ENCODE measurements at places on chromosomes 5 and 9. TPM values are rescaled to one million over a fixed set of nuclear protein-coding genes. Genes with fewer than 3 reads are reported as not detected.

DNA sequence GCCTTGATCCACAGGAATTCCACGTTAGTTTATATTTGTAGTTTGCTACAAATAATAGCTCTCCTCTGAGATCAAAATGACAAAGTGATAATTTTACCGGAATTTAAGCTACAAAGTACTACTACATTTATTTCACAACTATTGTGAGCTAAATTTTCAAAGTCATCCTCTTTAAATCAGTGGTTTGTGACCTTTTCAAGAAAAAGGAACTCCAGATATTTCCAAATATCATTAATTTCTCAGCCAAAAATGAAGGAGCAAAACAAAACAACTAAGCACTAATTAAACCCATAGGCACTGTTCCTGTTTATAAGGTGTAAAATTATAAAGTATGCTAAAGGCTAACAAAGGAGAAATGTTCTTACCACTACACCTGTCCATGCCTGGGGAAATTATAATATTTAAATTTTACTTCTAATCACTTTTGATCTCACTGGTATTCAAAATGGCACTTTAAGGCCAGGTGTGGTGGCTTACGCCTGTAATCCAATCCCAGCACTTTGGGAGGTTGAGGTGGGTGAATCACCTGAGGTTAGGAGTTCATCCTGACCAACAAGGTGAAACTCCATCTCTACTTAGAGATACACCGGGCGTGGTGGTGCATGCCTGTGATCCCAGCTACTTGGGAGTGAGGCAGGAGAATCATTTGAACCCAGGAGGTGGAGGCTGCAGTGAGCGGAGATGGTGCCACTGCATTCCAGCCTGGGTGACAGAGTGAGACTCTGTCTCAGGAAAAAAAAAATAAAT is 77.5 kb downstream of the CEMIP2 start:
- H3K36me3 ChIP-seq, result no peaks in the 10 kb centered on the region
- H3K27ac ChIP-seq, result no peak overlapping the region
- DNase-seq, result no peak
- no peaks in the 10 kb centered on the region for H3K4me1 ChIP-seq

DNA sequence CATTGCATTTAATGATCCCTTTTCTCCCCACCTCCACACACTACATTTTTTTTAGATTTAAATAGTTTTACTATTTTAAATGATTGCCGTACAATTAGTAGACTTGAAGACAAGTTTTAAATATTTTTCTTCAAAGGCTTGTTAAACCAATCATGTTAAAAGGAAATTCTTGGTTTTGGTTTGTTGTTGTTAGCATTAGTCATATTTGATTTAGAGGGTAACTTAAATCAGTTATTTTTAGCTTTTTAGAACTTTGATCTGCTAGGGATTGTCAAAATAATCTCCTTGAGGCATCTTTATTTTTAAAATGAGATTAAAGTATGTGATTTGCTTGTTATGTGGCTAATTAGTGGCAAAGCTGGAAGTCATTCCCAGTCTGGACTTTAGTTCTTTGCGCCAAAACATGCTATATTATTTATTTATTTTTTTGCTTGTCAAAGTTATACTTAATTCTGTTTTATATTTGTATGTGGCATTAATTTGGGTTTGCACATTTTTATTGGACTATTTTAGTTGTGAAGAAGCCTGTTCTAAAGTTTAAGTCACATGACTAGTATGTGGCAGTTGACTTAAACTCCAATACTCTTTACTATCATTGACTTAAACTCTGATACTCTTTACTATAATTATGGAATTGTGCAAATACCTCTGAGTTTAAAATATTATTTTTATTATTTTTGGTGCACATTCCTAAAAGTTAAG is 14.7 kb downstream of the ITGA1 start:
- no peaks in the 10 kb centered on the region for H3K36me3 ChIP-seq
- peak overlapping the region; percentile 96 for H3K27ac ChIP-seq
- H3K27me3 ChIP-seq, result no peaks in the 10 kb centered on the region

- H3K36me3 ChIP-seq, result no peaks in the 10 kb centered on the region
- DNase-seq, result peak; percentile 62
- H3K27me3 ChIP-seq, result no peaks in the 10 kb centered on the region
- H3K4me1 ChIP-seq, result peaks cover 15% of the 10 kb centered on the region
- no peak overlapping the region for H3K4me3 ChIP-seq
- peak overlapping the region; percentile 87 for H3K27ac ChIP-seq
These were observed 34.4 kb downstream of the MAP1B start for GRCh38 chr5:72141440-72142355.

DNA sequence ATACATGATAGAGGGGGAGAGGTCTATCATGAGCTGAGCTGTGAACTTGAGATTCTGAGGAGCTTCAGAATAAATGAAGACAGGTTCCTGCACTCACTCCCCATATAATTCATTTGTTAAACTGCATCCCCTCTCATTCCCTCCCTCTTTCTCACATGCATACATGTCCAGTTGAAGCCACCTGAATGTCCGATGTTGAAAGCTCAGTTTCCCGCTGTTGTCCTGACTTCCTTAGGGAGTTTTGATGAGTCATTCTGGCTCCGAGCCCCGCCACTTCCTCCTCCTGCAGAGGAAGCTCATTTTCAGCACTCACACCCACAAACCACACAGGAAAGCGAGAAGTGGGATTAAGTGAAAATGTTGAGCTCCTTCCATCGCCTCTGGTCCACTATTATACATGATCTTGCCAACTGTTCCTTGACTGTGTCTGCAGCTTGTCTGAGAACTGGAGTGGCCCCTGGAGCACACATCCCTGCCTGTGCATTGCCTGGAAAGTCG is 121.2 kb downstream of the CEMIP2 start:
- H3K4me3 ChIP-seq, result no peak overlapping the region
- no peaks in the 10 kb centered on the region for H3K4me1 ChIP-seq
- no peak overlapping the region for H3K27ac ChIP-seq
- H3K36me3 ChIP-seq, result no peaks in the 10 kb centered on the region
- DNase-seq, result peak; percentile 59

Gene ECSCR
- 24.6 TPM for total RNA-seq

DNA sequence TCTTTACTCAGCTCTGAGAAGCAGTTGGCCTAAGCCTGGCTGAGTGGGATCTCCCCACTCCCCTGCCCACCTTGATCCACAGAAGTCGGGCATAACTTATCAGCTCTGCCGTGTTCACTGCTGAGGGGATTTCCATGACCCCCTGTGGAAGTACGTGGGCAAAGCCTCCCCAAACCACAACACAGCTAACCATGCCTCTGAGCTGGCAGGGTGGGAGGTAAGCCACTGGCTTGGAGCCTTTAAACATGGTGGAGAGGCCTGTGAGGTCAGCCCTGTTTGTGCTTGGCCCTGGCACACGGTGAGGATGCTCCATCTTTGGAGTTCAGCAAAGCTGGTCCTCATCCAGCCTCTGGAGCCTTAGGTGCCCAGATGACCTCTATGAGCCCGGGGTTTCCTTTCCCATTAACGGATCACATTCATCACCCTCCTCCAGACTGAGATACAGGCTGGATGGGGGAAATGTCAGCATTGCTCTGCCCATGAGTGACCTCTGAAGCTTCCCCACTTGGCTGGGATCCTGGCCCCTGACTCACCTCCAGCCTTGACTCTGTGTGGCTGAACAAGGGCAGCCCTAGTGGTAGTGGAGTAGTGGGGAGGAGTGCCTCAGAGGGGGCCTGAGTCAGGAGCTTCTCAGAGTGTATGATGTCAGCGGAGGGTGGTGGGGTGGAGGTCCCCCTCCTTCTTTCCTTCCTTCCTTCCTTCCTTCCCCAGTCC is 6.2 kb downstream of the PDLIM4 start:
- peak overlapping the region; percentile 96 for H3K27ac ChIP-seq
- H3K4me1 ChIP-seq, result peaks cover 40% of the 10 kb centered on the region
- H3K4me3 ChIP-seq, result no peak overlapping the region
- peak; percentile 85 for DNase-seq

- H3K4me1 ChIP-seq, result no peaks in the 10 kb centered on the region
- H3K27me3 ChIP-seq, result no peaks in the 10 kb centered on the region
- H3K36me3 ChIP-seq, result no peaks in the 10 kb centered on the region
These were observed 295.7 kb upstream of the TRPC7 start for GRCh38 chr5:136661026-136661425.

GRCh38 chr9:99303177-99303576 is 81.1 kb downstream of the SEC61B start:
- H3K4me3 ChIP-seq, result no peak overlapping the region
- H3K36me3 ChIP-seq, result no peaks in the 10 kb centered on the region
- no peak for DNase-seq
- no peak overlapping the region for H3K27ac ChIP-seq
- H3K27me3 ChIP-seq, result no peaks in the 10 kb centered on the region

- no peaks in the 10 kb centered on the region for H3K27me3 ChIP-seq
- H3K4me3 ChIP-seq, result no peak overlapping the region
These were observed 603.3 kb downstream of the EFNA5 start for GRCh38 chr5:107067395-107067794.

- no peaks in the 10 kb centered on the region for H3K27me3 ChIP-seq
- no peak overlapping the region for H3K4me3 ChIP-seq
- no peak overlapping the region for H3K27ac ChIP-seq
- DNase-seq, result no peak
- H3K36me3 ChIP-seq, result no peaks in the 10 kb centered on the region
- no peaks in the 10 kb centered on the region for H3K4me1 ChIP-seq
These were observed 37.8 kb downstream of the COL27A1 start for GRCh38 chr9:114193090-114193489.

Gene IQGAP2
- total RNA-seq, result 49.2 TPM

Gene SLIT3
- 32.1 TPM for total RNA-seq

GRCh38 chr9:97845130-97845529 is 7.9 kb upstream of the FOXE1 start:
- H3K4me1 ChIP-seq, result no peaks in the 10 kb centered on the region
- no peak overlapping the region for H3K27ac ChIP-seq
- H3K36me3 ChIP-seq, result no peaks in the 10 kb centered on the region
- no peak overlapping the region for H3K4me3 ChIP-seq
- DNase-seq, result no peak
- peaks cover 28% of the 10 kb centered on the region for H3K27me3 ChIP-seq

Gene CDC20B
- 0.35 TPM for total RNA-seq

- H3K4me3 ChIP-seq, result peak overlapping the region; percentile 80
- H3K27me3 ChIP-seq, result no peaks in the 10 kb centered on the region
- H3K4me1 ChIP-seq, result peaks cover 7% of the 10 kb centered on the region
- H3K27ac ChIP-seq, result peak overlapping the region; percentile 93
These were observed 1.1 kb upstream of the NADK2 start for GRCh38 chr5:36242534-36243485.

DNA sequence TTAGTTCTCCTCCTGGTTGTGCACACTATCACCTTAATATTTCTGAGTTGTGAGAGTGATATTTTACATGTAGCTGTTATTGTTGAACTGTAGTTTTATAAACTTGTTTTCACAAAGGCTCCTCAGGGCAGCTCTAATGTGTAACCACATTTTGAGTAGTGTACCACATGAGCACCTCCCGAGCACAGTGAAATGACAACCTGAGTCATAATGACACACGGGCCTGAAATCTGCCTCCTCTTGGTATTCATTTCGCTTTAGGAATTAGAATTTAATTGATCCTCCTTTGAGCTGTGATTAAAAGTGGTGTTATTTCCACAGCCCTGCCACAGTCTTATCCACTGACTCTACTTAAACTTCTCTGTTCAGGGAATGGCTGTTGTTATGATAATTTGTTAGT is 7.9 kb downstream of the MTRR start:
- no peak for DNase-seq
- no peaks in the 10 kb centered on the region for H3K4me1 ChIP-seq
- H3K27me3 ChIP-seq, result no peaks in the 10 kb centered on the region
- no peak overlapping the region for H3K4me3 ChIP-seq
- no peak overlapping the region for H3K27ac ChIP-seq

Data from uterus (tissue), 4 donors.